ENCODE measurements at places on chromosomes 1 and 21. TPM values are rescaled to one million over a fixed set of nuclear protein-coding genes. Genes with fewer than 3 reads are reported as not detected.

DNA sequence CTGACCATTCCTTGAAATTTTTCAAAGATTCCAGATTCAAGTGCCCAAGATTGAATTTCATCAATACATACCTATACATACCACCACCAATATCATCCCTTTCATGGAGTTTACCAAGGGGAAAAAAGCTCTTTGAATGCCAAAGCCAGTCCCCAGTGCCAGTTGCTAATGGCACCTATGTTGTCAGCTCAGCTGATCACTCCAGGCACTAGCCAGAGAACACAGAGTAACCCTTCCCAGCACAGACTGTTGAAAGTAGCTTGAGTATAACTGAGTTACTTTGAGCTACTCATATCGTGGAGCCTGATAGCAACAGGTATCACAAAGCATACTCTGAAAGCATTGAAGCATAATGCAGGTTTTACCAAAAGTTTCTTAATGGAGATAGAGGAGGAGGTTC is 133.9 kb upstream of the NFIA start:
- H3K27ac ChIP-seq = no peak overlapping the region
- no peaks in the 10 kb centered on the region for H3K4me1 ChIP-seq
- H3K36me3 ChIP-seq = no peaks in the 10 kb centered on the region
- DNase-seq = no peak

DNA sequence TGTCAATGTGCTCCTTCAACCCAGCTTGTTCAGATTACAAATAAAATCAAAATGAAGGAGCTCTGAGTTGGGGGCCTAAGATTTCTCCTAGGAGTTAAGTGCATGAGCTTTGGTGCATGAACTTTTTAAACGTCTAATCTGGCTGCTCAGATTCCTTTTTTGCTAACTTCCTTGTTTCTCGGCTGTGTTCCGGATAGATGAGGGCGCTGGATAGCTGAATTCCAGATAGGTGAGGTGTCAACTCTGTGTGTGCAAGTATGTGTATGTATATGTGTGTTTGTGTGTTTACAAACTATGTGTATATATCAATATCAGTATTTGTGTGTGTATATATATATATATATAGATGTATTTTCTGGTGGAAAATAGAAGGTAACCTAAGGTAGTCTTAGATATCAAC is 37.5 kb upstream of the RCAN3 start:
- H3K36me3 ChIP-seq = peaks cover 34% of the 10 kb centered on the region
- no peak for DNase-seq
- H3K27me3 ChIP-seq = no peaks in the 10 kb centered on the region
- H3K4me3 ChIP-seq = no peak overlapping the region
- H3K4me1 ChIP-seq = no peaks in the 10 kb centered on the region
- no peak overlapping the region for H3K27ac ChIP-seq

GRCh38 chr1:184593597-184593996 is 161.1 kb downstream of the EDEM3 start:
- H3K36me3 ChIP-seq = no peaks in the 10 kb centered on the region
- H3K27ac ChIP-seq = no peak overlapping the region
- no peaks in the 10 kb centered on the region for H3K27me3 ChIP-seq
- DNase-seq = no peak
- peaks cover 16% of the 10 kb centered on the region for H3K4me1 ChIP-seq
- no peak overlapping the region for H3K4me3 ChIP-seq

DNA sequence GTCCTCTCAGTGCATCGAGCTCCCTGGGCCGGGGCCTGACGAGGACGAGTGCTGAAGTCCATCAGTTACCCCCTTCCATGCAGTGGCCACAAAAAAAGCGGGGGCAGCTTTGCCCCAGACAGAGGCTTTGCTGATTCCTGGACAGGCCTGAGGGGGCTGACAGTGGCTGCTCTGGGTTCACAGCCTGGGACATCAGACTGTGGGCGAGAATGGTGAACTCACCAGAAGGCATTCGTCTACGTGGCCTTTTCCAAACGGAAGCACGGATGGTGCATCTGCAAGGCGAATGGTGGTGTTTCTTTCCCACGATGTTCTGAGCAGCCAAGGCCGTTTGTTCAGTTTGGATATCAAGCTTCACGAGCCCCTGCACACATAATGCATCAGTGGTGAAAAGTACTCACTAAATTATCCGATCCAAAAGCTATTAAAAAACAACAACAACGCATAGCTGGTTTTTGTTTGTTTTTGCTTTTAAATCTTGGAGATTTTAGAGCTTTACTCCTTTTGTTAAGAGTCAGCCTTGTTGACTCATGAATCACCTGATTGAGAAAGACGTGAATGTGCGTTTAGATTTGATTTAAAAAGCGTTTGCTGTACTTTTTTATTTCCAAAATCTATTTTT is 6.3 kb upstream of the ZBTB21 start:
- no peak for DNase-seq
- no peaks in the 10 kb centered on the region for H3K36me3 ChIP-seq
- H3K4me1 ChIP-seq = peaks cover 30% of the 10 kb centered on the region
- H3K27ac ChIP-seq = no peak overlapping the region

Gene LCE3E
- 2.8 TPM for polyA plus RNA-seq

Gene FCRL1
- polyA plus RNA-seq = not detected

DNA sequence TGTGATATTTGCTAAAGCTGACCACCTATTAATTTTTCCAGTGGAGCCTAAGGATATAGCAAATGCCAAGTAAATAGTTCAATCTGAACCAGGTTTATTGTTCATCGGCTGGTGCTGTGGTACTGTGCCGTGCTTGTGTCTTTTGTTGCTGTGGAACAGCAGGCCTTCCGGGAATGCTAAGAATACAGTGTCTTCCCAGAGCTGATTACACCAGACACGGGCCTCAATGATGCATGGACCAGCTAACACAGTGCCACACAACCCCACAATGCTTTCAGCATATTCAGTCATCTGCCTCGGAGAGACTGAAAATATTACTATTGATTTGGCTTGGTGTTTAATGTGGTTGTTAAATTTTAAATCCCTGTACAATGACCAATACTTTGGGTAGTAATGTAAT is 415.4 kb downstream of the PTBP2 start:
- no peak for DNase-seq
- H3K4me1 ChIP-seq = no peaks in the 10 kb centered on the region
- no peak overlapping the region for H3K27ac ChIP-seq

DNA sequence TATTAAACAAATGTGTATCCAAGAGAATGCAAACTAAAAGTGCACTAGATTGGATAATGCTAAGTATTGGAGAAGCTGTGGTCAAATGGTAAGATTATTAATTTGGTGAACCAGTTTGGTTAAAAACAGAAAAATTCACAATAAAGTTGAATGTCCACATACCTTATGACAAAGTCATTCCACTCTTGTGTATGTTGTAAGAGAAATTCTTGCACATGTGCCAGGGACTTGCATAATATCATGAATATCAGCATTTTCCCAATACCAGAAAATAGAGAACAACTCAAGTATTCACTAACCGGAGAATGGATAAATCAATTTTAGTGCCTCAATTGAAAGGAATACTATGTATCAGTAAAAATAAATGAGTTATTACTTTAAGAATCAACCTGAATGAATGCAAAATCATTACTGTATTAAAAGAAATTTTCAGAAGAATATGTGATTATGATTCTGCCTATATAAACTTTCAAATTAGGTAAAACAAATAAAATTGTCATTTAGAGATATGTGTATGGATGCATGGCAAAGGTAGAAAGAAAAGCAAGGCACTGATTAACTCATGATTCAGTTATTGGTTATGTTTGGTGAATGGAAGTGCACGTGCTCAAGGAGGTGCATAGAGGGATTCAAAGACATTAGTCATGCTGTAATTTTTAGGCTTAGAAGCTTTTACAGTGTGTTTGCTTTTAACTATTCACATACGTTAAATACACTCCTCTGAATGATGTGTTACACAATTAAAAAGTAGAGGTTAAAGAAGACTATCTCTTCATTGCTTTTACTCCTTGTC is 217.4 kb upstream of the KCNK2 start:
- no peaks in the 10 kb centered on the region for H3K27me3 ChIP-seq
- H3K36me3 ChIP-seq = no peaks in the 10 kb centered on the region
- H3K27ac ChIP-seq = no peak overlapping the region
- H3K4me3 ChIP-seq = no peak overlapping the region
- DNase-seq = peak; percentile 33

GRCh38 chr1:13605159-13605558 is 21.5 kb downstream of the PDPN start:
- no peak for DNase-seq
- H3K27ac ChIP-seq = peak overlapping the region; percentile 36
- H3K36me3 ChIP-seq = peaks cover 3% of the 10 kb centered on the region
- no peak overlapping the region for H3K4me3 ChIP-seq
- H3K4me1 ChIP-seq = peaks cover 33% of the 10 kb centered on the region
- H3K27me3 ChIP-seq = no peaks in the 10 kb centered on the region

- H3K27ac ChIP-seq = no peak overlapping the region
- no peak overlapping the region for H3K4me3 ChIP-seq
- H3K27me3 ChIP-seq = no peaks in the 10 kb centered on the region
- no peak for DNase-seq
- H3K36me3 ChIP-seq = no peaks in the 10 kb centered on the region
These were observed 35.8 kb upstream of the SOD1 start for GRCh38 chr21:31623664-31624063.

Gene CAMSAP2
- polyA plus RNA-seq = 38.2 TPM

Gene DPM3
- 54.9 TPM for polyA plus RNA-seq

GRCh38 chr1:167805041-167805556 is 83.3 kb downstream of the MPZL1 start:
- no peak for DNase-seq
- H3K27me3 ChIP-seq = no peaks in the 10 kb centered on the region
- H3K36me3 ChIP-seq = no peaks in the 10 kb centered on the region
- H3K4me1 ChIP-seq = peaks cover 6% of the 10 kb centered on the region

Gene TMEM82
- polyA plus RNA-seq = not detected

- DNase-seq = no peak
- no peaks in the 10 kb centered on the region for H3K4me1 ChIP-seq
These were observed 45.5 kb downstream of the UROD start for GRCh38 chr1:45057542-45057941.

DNA sequence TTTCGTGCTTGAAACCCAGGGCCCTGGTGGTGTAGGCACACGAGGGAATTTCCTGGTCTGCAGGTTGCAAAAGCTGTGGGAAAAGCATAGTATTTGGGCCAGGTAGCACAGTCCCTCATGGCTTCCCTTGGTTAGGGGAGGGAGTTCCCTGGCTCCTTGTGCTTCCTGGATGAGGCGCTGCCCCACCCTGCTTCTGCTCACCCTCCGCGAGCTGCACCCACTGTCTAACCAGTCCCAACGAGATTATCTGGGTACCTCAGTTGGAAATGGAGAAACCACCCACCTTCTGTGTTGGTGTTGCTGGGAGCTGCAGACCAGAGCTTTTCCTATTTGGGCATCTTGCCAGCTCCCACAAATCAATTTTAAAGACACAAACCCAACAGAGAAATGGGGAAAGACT is 183.0 kb downstream of the PHTF1 start:
- no peaks in the 10 kb centered on the region for H3K36me3 ChIP-seq
- no peak overlapping the region for H3K27ac ChIP-seq
- no peaks in the 10 kb centered on the region for H3K27me3 ChIP-seq

GRCh38 chr1:103435443-103435842 is 90.1 kb upstream of the RNPC3 start:
- H3K36me3 ChIP-seq = no peaks in the 10 kb centered on the region
- no peak overlapping the region for H3K4me3 ChIP-seq
- H3K4me1 ChIP-seq = no peaks in the 10 kb centered on the region
- DNase-seq = no peak
- H3K27me3 ChIP-seq = no peaks in the 10 kb centered on the region

Gene VWA5B1
- polyA plus RNA-seq = not detected

- no peak overlapping the region for H3K4me3 ChIP-seq
- H3K4me1 ChIP-seq = no peaks in the 10 kb centered on the region
- H3K27ac ChIP-seq = no peak overlapping the region
- H3K36me3 ChIP-seq = no peaks in the 10 kb centered on the region
- no peaks in the 10 kb centered on the region for H3K27me3 ChIP-seq
- no peak for DNase-seq
These were observed 217.9 kb downstream of the NTNG1 start for GRCh38 chr1:107358619-107359327.

Gene MECR
- 29.9 TPM for polyA plus RNA-seq

Gene ASTN1
- 0.08 TPM for polyA plus RNA-seq

GRCh38 chr1:204223129-204223860 is 9.5 kb upstream of the GOLT1A start:
- H3K36me3 ChIP-seq = no peaks in the 10 kb centered on the region
- peaks cover 18% of the 10 kb centered on the region for H3K4me1 ChIP-seq
- no peak for DNase-seq
- no peak overlapping the region for H3K4me3 ChIP-seq
- no peaks in the 10 kb centered on the region for H3K27me3 ChIP-seq

GRCh38 chr1:17908945-17909344 is 153.8 kb downstream of the ACTL8 start:
- H3K4me1 ChIP-seq = no peaks in the 10 kb centered on the region
- H3K4me3 ChIP-seq = no peak overlapping the region
- DNase-seq = no peak
- H3K36me3 ChIP-seq = no peaks in the 10 kb centered on the region

Gene CCT3
- polyA plus RNA-seq = 477 TPM

- no peaks in the 10 kb centered on the region for H3K4me1 ChIP-seq
- no peak overlapping the region for H3K4me3 ChIP-seq
- no peaks in the 10 kb centered on the region for H3K27me3 ChIP-seq
- no peak for DNase-seq
- H3K36me3 ChIP-seq = no peaks in the 10 kb centered on the region
- no peak overlapping the region for H3K27ac ChIP-seq
These were observed 125.2 kb upstream of the PTBP2 start for GRCh38 chr1:96596226-96596922.

Data from keratinocyte (primary cell).